Activated naive CD4-positive, alpha-beta T cell treated with Interleukin-2 at 50 U/mL for 16 hours (primary cell): ENCODE measurements at places on chromosomes 4 and X.

DNA sequence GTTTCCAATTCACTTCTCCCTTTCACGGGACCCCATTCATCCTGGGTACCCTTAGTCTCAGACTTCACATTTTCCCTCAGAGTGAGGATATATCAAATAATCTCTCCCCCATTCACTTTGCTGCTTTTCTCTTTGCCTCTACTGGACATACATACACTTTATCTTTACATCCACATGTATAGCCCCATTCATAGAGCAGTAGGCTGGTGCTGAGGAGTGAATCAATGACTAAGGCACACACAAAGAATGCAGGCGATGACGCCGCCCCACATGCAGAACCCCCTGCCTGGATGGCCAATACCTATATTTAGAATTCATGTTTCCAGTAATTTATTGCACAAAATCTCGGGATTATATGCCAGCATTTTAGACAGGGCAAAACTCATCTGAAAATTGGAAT, 554.3 kb upstream of the TENM3 start:
- DNase-seq, result no peak

- no peak for DNase-seq
These were observed 190.2 kb downstream of the CBLL2 start for GRCh38 chrX:22462959-22463358.

DNA sequence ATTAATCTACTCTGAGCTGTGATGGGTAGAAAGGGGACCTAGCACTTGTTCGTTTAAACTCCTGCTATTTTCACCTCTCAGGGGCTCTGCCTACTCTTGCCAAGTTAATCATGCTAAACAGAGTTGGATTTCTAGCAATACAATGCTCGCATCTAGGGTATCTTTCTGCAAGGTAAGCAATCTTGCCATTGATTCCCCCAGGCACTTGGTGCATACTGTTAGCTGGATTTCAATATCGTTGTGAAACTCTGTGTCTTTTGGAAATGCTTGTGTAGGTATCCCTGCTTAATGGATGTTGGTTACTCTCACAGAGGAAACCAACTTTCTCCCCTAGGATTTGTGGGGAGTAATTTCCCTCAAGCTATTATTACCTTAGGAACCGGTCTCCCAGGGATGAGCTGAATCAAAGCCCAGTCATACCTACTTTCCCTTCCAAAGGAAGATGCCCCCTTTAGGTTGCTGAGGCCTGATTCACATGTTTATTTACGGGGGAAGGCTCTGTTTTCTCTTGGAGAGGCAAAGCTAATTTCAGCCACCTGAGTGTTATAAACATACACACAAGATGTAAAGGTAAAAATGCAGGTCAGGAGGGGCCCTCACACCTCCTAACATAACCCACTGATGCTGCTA, 366.8 kb downstream of the FBXW7 start:
- no peak for DNase-seq

- DNase-seq, result no peak
These were observed 247.9 kb downstream of the ADAM29 start for GRCh38 chr4:175166020-175166419.

DNA sequence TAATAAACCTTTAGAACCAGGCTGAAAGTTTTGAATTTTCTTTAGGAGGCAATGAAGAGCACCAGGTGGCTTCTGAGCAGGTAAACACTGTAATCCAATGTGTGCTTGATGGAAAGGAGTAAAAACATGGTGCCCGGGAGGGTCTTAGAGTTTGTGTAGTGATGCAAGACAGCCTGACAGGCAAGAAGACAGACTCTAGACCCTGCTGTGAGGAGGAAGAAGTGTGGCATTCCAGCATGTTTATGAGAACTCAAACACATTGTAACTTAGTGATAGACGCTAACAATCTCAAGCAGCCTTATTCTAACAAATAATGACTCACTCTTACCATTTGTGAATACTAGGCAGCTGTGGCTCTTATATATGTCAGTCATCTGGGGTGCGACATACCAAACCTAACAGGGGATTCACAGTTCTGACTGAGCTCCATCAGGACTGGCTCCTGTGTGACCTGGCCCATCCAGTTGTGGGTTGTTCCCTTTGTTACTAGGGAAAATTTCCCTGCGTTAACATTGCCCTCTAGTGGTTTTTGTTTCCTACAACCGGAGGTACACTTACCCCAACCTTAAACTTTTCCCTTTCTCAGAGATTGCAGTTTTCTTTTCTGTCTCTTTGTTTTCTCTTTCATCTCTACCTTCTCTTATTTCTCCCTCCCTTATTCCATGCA, 53.8 kb downstream of the VSIG4 start:
- peak; percentile 47 for DNase-seq

DNA sequence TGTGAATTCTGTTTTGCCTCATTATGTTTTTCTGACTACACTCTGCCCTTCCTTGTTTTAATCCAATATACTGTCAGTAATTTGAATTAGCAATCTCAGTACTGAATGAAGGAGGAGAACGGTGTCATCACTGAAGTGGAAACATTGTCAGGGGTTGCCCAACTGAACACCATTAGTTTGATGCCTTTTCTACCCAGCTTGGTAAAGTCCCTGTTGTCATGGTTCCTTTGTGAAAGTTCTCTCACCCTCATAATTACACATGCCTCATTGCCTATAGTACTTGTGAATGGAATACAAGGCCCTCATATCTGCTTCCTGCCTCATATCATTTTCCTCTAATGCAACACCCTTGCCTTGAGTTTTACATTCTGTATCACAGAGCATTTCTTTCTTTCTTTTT, 76.9 kb downstream of the RRAGB start:
- no peak for DNase-seq

DNA sequence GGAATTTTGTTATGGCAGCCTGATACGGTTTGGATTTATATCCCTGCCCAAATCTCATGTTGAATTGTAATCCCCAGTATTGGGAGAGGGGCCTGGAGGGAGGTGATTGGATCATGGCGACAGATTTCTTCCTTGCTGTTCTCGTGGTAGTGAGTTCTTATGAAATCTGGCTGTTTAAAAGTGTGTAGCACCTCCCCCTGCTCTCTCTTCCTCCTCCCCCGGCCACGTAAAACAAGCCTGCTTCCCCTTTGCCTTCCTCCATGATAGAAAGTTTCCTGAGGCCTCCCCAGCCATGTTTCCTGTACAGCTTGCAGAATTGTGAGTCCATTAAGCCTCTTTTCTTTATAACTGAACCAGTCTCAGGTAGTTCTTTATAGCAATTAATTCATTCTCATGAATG, 37.9 kb downstream of the SUPT20HL2 start:
- no peak for DNase-seq

GRCh38 chrX:50920132-50920531, 9.6 kb downstream of the BMP15 start:
- DNase-seq, result no peak

GRCh38 chr4:126182336-126182735, 867.6 kb downstream of the FAT4 start:
- no peak for DNase-seq

GRCh38 chr4:179130122-179130714, 1688.0 kb upstream of the AGA start:
- no peak for DNase-seq

- DNase-seq, result no peak
These were observed 7.6 kb downstream of the CPLX1 start for GRCh38 chr4:818106-818921.

- no peak for DNase-seq
These were observed 12.7 kb downstream of the ART3 start for GRCh38 chr4:76087007-76087769.

GRCh38 chr4:72312032-72312650, 256.9 kb downstream of the ADAMTS3 start:
- DNase-seq, result no peak

DNA sequence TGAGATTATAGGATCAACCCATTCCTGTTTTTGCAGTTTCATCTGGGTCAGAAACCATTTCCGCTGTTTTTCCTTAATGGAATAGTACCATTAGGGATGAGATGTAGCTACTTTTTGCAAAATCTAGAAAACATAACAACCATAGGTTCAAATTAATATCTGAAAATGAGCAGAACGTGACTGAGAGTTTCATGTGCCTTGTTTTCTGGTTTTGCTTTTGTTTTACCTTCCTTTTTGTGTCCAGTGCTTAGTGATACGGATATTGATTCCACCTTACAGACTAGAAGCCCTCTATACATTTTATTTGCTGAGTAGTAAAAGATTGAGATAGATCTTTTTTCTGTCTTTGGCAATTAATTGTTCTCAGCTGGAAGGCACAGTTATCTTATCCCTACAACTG, 46.5 kb downstream of the SNX25 start:
- DNase-seq, result no peak

DNA sequence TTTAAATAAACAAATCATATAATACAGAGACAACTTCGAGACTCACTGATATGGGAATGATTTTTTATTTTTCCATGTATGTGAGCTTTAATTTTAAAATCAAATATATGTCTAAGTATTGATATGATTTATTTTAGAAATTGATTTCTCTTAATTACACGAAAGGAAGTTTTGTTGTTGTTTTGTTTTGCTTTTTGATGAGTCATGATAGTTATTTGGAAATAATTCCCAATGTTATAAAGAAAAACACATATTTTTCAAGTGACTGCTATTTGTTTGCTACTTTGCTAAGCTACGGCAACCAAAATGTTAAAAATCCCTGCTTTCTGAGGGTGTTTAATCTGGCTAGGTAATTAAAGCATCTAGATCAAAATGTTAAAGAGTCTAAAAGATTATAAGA, 2139.4 kb upstream of the TENM3 start:
- DNase-seq, result no peak

GRCh38 chrX:47222751-47223350, 4.4 kb downstream of the CDK16 start:
- no peak for DNase-seq

- no peak for DNase-seq
These were observed 864.1 kb upstream of the PCDH10 start for GRCh38 chr4:132284910-132285426.

DNA sequence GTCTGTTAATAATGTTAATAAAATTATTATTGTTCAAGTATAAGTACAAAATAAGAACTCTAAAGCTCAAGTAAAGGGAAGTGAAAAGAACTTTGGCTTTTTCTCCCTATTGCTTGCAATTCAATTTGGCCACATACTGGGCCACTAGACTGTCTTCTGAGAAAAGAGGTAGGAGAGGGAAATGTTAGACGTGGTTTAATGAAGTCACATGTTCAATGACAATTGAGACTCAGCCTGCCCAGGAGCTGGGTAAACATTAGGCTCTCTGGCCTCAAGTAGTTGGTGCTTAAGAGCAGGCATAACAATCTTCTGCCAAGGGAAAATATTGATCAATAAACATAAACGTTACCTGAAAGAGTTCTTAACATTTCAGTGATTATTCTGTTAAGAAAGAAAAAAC, 15.1 kb upstream of the PRSS12 start:
- DNase-seq, result no peak

DNA sequence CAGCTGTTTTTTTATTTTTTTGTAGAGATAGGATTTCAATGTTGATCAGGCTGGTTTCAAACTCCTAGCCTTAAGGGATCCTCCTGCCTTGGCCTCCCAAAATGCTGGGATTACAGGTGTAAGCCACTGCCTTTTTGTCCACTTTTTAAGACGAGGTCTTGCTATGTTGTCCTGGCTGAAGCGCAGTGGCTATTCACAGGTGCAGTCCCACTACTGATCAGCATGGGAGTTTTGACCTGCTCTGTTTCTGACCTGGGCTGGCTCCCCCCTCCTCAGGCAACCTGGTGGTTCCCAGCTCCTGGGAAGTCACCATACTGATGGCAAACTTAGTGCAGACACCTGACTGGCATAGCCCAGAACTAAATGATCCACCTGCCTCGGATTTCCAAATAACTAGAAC, 2.3 kb upstream of the NSD2 start:
- DNase-seq, result no peak

GRCh38 chr4:4888695-4889094, 29.2 kb downstream of the MSX1 start:
- no peak for DNase-seq

DNA sequence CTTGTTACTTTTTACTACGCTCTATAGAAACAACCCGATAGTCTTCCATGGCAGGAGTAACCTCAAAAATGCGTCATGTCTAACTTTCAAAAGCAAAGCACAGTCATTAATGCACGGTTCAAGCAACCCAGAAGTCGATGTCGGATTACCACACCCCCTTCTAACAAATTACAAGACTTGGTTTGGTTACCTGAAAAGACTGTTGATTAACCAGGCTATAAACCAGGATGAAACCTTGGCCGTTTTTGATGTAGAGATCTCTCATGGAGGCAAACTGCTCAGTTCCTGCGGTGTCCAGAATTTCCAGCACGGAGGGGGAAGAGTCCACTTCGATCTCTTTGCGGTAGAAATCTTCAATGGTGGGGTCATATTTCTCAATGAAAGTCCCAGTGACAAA, 2.4 kb downstream of the RAP2C start:
- DNase-seq, result peak; percentile 15

DNA sequence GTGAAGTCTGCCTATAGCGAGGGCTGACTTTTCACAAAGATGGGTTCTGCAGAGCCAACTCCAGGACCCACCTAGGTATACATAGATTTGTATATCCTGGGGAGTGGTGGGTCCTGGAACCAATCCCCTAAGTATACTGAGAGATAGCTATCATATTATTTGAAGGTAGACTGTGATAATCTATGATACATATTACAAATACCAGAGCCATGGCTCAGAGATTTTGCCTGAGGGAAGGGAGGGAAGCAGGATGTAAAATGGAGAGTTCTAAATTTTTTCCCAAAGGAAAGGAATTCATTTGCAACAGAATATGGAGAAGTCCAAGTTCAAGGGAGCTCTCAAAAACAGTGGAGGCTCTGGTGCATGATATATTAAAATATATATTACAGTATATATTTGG, 7.2 kb downstream of the TCEAL3 start:
- DNase-seq, result no peak

- no peak for DNase-seq
These were observed 1.6 kb downstream of the CCNA2 start for GRCh38 chr4:121822047-121822446.

- DNase-seq, result no peak
These were observed 67.5 kb downstream of the CAMK2D start for GRCh38 chr4:113694008-113694407.

DNA sequence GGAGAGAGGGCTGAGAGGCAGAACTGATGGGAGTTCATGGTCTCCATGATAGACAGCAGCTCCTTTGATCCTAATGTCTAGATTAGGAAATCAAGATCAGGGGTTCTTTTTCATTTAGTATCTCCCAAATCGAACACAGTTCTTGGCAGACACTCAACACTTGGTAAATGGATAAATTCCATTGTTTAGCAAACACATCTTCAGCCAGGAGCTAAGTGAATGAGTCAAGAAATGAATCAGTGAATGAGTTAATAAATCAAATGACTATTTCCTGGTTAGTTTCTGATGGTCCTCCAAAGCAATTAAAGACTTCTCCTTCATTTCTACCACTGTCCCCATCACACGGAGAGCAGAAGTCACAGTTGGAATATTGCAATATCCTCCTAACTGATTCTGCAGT, 120.0 kb upstream of the SHISA3 start:
- DNase-seq, result no peak

DNA sequence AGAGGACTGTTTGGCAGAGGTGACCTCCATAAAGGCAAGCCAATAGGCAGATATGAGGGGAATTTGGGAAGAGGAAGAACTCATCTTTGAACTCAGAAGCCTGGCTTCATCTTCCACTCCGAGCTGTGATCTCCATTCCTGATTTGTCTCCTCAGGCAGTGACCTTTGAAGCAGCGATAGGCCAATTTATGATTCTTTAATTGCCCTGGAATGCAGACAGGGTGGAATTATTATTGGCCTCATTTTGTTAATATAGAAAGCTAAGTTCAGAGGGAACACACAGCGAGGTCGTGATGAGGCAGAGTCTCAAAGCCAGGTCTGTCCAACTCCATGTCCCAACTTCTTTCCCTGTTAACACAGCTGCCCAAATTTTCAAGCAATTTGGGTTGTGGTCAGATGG, 16.9 kb downstream of the RTL5 start:
- DNase-seq, result no peak

- DNase-seq, result no peak
These were observed 33.9 kb downstream of the RNF150 start for GRCh38 chr4:141099326-141099725.
